ENCODE measurements at places on chromosomes 3 and 15.

GRCh38 chr3:53146319-53146891 is 14.6 kb upstream of the PRKCD start:
- DNase-seq, result no peak

DNA sequence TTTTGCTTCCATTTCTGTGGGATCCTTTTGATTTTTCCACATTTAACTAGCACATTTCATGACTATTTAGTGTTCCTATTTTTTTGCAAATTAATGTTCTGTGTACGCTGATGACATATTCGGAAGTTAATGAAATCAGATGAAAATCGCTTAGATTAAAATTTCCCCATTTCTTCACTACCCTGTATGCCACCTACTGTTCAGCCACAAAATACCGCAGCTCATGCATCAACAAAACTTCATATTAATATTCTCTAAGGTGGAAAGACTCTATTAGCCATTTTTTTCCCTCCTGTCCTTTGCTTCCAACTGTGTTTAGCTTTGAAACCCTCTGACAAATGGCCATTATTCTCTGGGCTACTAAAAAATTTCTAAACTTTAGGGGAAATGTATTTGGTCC is 300.6 kb downstream of the MECOM start:
- no peak for DNase-seq

DNA sequence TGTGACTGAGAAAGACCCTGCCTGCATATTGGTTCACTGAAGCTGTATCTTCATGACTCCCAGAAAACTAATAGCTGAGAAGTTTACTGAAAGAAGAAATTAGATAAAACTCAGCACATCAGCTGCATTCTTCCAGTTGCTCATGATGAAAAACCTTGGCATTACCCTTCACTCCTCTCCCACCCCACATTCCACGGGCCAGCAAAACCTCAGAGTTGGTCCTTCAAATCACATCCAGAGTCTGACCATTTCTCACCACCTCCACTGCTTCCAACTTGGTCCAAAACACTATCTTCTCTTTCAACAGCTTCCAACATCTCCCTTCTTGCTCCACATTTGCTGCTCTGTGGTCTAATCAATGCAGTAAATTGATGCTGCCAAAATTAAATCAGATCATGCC is 97.1 kb downstream of the CD47 start:
- no peak for DNase-seq

GRCh38 chr3:128923576-128923975 is 44.2 kb downstream of the ACAD9 start:
- no peak for DNase-seq

DNA sequence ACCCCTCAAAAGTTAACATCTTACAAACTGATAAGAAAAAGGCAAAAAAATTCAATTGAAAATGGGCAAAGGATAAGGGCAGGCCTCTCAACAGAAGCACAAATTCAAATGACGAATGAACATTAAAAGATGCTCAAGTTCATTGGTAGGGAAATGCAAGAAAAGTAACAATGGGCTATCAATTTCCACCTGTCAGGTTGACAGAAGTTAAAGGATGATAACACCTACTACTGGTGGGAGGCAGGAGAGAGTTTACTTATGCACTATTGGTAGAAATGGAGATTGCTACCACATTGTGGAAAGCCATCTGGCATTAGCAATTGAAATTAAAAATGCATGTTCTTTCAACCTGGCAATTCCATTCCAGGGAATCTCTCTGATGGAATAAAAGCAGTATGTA is 35.6 kb upstream of the TNFAIP8L3 start:
- no peak for DNase-seq

DNA sequence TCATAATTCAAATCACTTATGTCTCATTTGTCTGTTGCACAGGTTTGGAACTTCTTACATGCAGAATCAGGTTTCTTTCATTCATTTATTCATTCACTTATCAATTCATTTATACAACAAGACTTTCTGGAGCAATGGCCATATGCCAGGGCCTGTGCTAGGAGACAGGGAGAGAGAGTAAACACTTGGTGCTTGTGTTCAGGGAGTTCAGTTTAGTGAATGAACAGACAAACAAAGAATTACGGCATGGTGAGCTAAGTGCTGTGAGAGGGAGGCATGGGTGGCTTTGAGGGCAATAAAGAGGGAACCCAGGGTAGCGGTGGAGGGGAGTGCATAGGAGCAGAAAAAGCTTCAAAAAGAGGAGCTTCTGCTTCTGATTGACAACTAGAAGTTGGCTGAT is 8.5 kb upstream of the IREB2 start:
- no peak for DNase-seq

All from NCI-H1417 treated with DMSO at 0.1 percent for 48 hours (cell line).